ENCODE measurements at places on chromosomes 3 and 15.
A peak's percentile ranks its signal among the peaks of the same experiment; 100 is the strongest.

- DNase-seq, result no peak
Measured at GRCh38 chr3:185409957-185410356, 47.0 kb downstream of the MAP3K13 start.

- DNase-seq, result no peak
Measured at GRCh38 chr3:153925841-153926514, 195.2 kb upstream of the ARHGEF26 start.

GRCh38 chr15:25947323-25948314 lies 84.5 kb upstream of the ATP10A start:
- no peak for DNase-seq

- DNase-seq, result no peak
Measured at GRCh38 chr3:29668233-29668632, 387.4 kb downstream of the RBMS3 start.

GRCh38 chr3:62048577-62048976 lies 324.8 kb downstream of the FEZF2 start:
- no peak for DNase-seq

- no peak for DNase-seq
Measured at GRCh38 chr3:107899990-107900651, 190.7 kb downstream of the CD47 start.

DNA sequence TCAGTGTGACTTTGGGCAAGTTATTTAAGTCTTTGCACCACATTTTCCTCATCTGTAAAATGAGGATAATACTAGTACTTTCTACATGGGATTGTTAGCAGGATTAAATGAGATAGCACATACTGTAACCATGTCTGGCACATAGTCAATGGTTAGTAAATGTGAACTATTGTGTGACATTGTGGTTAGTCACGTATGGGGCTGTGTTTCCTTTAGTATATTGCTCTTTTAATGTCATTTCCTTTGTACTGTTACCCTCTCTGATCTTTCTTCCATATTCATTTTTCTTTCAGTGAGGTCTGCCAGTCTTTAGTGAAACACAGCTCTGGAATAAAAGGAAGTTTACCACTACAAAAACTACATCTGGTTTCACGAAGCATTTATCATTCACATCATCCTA lies 21.4 kb downstream of the OPA1 start:
- DNase-seq, result peak; percentile 5

DNA sequence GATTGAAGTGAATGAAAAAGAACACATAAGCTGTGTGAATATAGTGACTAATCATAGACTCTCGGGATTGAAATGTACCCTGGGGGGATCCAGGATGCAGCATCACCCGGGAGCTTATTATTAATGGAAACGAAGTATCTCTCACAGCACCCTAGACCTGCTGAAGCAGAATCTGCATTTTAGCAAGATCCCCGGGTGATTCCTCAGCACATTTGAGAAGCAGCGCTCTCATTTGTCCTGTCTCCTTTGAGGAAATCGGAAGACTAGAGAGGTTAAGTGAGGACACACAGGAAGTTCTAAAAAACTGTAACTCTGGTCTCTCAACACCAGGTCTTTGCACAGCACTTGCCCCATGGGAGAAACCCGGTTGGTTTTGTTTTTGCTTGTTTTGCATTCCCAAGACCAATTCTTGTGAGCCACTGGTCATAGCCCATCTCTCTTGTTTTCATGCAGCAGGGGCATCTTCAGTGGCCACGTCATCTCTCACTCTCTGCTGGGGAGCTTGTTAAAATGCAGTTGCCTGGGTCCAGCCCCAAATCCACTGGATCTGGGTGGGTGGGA lies 30.2 kb downstream of the ZNF710 start:
- DNase-seq, result peak; percentile 22

GRCh38 chr3:58572013-58572633 lies 5.1 kb downstream of the FAM107A start:
- no peak for DNase-seq

DNA sequence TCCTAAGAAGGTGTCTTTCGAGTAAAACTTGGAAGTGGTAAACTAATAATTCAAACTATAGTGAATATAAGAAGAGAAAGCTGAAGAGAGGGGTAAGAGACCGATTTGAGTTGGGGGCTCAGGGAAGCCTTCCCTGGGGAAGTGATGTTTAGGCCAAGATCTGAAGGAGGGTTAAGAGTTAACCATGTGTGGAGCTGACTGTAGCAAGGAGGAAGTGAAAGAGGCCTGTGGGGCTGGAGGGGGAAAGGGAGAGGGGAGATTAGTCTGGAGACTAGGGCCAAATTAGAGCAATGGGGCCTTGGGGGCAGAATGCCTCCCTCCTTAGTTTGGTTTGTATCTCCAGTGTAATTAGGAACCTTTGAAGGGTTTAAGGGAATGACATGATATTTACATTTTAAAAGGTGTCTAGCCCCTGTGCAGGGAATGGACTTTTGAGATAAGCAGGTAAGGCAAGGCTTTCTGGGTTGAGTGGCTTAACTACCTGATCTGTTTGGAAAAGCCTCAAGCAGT lies 2.2 kb downstream of the ZNF592 start:
- no peak for DNase-seq

DNA sequence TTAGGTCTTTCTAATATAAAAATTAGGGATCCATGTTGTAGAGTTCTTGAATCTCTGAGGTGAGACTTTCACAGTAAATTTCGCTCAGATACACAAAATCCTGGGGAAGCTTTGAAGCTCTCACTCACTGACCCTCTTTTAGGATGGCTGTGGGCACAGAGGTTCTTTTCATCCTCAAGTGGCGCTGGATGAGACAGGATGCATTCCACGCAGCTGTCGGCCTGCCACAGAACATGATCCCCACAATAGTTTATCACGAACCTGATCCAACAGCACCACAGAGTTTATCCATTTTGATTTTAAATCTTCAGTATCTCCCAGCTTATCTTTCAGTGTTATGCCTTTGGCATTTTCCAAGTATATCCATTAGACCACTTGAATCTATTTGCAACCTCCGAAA lies 91.9 kb downstream of the WDR76 start:
- DNase-seq, result no peak

DNA sequence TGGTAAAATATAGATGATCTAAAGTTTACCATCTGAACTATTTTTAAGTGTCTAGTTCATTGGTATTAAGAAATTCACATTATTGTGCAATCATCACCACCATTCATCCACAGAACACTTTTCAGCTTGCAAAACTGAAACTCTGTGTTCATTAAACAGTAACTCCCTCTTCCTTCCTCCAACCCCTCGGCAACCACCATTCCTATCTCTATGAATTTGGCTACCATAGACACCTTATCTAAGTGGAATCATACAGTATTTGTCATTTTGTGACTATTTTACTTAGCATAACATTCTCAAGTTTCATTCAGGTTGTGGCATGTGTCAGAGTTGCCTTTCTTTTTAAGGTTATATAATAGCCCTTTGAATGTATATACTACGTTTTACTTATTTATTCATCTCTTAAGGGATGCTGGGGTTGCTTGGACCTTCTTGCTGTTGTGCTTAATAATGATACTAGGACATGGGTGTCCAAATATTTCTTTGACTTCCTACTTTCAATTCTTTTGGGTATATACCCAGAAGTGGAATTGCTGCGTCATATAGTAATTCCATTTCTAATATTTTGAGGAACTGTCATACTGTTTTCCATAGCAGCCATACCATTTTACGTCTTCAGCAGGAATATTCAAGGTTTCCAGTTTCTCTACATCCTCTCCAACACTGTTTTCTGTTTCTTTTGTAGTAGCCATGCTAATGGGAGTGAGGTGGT lies 20.9 kb downstream of the KAT2B start:
- no peak for DNase-seq

DNA sequence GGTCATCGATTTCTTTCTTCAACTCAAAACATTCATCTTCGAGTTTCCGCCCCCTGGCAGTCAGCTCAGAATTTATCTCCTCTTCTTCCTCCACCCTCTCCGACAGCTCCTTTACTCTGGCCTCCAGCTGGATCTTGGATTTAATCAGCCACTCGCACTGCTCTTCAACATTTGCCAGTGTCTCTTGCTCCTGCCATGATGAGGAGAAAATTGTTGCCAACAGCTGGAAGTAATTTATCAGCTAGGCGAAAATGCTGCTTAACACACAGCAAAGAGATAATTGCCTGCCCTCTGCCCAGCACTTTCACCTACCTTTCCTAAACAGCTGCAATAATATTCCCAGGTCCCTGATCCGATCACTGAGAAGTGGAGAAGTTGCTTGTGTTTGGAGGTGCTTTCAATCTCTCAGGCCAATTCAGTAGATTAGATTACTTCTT lies 69.3 kb downstream of the MYH15 start:
- DNase-seq, result no peak

DNA sequence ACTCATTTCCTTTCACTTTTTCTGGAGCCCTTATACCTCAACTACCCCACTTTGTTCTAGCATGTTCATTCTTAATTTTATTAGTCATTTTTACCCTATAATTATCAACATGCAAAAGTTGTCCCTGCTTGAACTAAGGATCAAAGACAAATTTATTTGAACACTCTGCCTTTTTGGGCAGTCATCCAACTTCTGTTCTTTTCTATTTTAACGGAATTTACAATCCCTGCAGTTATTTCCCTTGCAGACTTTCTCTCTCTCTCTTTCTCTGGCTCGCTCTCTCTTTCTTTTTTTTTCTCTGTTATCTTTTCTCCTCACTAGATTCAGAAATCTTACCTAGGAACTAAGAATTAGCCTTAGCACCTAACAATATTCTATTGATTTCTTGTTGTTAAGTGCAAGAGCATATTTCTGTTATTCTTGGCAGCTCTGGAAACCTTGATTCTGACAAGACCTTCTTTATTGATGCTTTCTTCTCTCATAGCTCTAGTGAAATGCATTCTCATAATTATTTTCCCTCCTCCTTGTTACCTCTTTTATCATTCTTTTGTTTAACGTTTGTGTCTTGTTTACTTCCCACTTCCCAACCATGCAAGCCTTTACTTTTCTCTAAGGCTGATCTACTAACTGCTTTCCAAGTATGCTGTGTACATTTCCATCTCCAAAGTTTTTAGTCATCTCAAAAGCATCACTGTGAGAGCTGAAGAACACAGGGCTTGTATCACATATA lies 951.6 kb downstream of the DIPK2A start:
- DNase-seq, result no peak

DNA sequence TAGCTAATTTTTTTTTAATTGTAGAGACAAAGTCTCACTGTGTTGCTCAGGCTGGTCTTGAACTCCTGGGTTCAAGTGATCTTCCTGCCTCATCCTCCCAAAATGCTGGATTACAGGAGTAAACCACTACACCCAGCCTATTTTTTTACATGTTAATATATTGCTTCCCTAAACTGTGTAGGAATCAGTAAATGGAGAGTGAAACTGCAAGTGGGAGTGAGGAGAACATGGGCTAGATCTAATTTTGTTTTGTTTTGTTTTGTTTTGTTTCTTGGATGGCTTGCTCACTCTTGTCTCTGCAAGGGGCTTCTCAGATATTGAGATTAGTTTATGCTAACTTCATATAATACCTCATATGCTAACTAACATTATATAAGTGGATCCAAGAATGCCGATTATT lies 31.5 kb downstream of the PARP15 start:
- DNase-seq, result no peak

GRCh38 chr3:32276279-32276841 lies 37.9 kb downstream of the CMTM8 start:
- DNase-seq, result no peak

DNA sequence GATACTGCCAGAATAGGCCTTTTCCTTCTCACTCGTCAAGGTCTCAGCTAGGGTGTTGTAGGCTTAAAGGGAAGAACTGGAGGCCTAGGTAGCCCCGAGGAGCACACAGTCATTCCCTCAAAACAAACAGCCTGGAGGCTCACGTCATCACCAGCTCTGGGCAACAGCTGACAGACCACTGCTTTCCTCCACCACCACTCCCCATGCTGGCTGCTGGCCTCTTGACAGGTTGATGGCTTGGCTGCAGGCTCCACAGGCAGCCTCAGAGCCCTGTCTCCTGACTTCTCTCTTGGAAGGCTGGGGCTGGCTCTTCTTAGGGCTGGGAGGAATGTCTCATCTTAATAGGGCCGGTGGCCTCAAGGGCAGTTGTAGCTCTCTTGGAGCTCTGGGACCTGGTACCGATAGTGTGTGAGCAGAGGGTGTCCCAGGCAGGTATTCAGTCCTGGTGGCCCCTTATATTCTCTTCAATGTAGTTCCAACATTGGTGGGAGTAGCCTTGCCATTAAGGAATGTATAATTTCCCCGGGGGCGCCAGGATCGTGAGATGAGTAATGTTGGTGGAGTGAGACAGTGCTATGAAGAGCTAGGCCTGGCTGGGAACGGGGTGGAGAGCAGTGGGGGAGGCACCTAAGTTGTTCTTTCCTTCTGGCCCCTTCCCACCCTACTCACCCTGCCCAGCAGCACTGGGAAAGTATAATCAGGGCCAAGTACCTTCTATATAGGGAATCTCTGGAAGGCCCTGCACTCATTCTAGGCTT lies 6.1 kb upstream of the AP2M1 start:
- no peak for DNase-seq

DNA sequence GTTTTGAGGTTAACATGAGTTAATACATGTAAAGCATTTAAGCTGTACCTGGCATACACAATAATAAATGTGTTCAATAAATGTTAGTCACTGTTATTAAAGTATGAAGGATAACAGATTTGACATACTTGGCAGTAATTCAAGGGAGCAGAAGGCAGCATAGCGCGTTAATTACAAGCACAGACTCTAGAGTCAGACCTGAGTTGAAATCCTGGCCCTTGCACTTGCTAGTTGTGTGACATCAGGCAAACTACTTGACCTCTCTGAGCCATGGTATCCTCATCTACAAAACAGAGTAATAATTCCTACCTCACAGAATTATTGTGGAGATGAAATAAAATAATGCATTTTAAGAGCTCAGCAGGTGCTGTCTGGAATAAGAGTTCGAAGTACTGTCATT lies 5.4 kb downstream of the IFT122 start:
- DNase-seq, result no peak

DNA sequence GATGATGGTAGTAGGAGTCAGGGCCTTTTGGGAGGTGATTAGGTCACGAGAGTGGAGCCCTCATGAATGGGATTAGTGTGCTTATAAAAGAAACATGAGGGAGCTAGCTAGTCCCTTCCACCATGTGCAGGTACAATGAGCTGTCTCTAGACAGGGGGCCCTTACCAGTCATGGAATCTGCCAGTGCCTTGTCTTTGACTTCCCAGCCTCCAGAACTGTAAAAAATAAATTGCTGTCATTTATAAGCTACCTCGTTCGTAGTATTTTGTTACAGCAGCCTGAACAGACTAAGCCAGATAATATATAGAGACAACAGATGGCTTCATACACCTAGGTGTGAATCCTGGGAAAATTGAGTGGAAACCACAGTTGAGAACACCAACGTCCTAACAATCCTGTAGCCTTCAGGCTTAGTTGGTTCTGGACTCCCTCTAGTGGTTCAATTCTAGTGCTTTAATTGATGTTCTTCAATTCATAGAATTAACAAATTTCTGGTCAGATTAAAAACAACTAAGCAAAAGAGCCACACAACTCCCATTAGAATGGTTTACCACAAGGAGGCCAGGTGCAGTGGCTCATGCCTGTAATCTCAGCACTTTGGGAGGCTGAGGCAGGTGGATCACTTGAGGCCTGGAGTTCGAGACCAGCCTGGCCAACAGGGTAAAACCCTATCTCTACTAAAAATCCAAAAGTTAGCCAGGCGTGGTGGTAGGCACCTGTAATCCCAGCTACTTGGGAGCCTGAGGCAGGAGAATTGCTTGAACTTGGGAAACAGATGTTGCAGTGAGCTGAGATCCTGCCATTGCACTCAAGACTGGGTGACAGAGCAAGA lies 21.3 kb upstream of the GATM start:
- peak; percentile 60 for DNase-seq

Measured in CD4-positive, alpha-beta T cell treated with Interleukin-12 subunit alpha and Interleukin-12 subunit beta, for 1 hour (primary cell).